ENCODE measurements at places on chromosomes 6 and 20.
A peak's percentile ranks its signal among the peaks of the same experiment; 100 is the strongest.

DNA sequence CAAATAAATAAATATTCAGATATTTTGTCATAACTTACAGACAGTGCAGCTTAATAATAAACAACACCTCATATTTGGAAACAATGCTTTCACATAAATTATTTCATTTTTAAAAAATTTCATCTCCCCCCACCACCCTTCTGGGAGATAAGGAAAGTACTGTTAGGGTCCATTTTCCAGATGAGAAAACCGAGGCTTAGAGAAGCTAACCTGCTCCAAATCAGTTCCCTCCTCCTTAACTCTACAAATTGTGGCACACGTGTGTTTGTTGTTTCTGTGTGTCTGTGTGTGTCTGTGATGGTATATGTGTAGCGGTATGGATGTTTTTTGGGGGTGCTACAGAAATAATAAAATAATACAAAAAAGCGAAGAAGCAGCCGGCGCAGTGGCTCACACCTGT lies 54.2 kb upstream of the NAA20 start:
- DNase-seq: no peak

GRCh38 chr6:22333802-22334201 lies 37.0 kb upstream of the PRL start:
- DNase-seq: no peak

DNA sequence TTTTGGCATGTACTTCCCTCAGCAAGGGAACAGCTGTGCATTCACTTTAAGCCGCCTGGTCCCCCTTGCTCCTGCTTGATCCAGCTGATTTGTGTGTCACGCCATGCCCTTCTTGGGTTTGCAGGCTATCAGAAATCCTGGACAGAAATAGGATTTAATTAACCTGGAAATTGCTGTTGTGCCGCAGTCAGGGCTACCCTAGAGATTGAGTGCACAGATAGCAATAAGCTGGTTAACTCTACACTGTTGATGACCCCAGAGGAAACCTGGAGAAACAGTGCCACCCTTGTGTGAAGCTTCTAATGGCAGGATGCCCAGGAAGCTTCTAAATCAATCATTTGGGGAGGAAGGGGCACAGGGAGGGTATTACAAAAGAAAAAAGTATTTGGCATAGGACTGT lies 199.0 kb downstream of the JARID2 start:
- no peak for DNase-seq

GRCh38 chr6:123629258-123629941 lies 7.3 kb downstream of the TRDN start:
- DNase-seq: no peak

DNA sequence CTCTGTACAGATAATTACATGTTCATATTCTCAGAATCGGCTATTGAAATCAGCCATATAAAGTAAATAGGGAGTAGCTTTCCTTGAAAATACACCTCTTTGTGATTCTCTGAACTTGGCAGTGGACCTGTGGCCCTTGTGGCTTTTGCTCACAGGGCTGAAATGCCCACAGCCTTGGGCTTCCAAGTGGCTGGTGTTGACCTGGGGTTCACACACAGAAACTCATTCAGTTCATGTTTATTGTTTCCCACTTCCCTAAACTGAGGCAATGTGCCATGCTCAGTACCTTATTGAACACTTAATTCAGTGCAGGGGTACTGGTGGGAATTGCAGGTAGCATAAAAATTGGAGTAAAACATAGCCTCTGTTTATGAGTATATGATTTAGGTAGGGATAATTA lies 19.1 kb upstream of the TULP4 start:
- no peak for DNase-seq

GRCh38 chr20:49610691-49611538 lies 43.0 kb upstream of the PTGIS start:
- DNase-seq: peak; percentile 53

DNA sequence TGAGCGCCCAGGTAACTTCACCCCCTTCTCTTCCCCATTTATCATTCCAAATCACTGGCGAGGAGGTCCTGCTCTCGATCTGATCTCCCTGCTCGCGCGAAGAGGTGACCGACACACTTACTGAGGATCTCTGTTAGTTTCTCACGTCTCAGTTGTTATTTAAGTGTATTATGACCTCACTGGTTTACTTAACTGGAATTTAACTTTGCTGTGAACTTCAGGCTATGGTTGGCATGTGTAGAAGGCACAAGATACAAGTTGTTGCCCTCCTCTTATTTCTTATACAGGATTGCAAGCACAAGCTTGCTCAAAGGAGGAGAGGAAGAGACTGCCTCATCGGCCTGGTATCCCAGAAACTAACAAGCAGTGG lies 1.2 kb downstream of the RNF217 start:
- DNase-seq: no peak

DNA sequence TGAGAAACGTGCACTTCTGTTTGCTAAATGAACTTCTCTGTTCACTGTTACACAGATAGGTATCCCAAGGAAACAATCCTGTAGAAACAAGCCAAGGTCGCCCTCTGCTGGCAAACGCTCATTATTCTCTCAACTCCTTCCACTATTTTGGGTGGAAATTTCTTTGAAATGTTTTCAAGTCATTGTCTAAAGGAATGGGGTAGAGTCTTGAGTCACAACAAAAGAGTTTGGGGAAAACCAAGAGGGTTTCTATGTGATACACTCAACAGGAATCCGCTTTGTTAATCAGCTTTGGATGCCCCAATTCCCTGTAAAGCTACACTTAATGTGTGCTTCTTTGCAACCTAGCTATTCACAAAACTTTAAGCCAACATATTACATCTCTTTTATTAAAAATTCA lies 4.6 kb upstream of the RAE1 start:
- peak; percentile 79 for DNase-seq

DNA sequence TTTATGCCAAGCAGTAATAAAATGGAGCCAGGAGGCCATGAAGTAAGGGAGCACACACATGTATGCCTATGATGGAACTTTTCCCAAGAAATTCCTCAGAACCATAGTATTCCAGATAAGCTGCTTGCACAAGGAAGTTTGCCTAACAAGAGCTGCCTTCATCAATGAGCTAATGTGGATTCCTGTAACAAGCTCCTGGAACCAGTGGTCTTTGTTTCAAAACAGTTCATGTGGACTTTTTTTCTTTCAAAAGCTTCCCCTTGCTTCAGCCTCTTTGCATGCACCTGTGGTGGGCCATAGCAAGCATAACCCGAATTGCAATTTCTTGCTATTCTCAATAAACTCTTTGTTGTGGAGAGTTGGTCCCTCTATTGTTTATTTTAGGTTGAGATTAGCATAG lies 359.6 kb downstream of the UTRN start:
- no peak for DNase-seq

GRCh38 chr20:38833154-38833856 lies 27.8 kb downstream of the PPP1R16B start:
- no peak for DNase-seq

DNA sequence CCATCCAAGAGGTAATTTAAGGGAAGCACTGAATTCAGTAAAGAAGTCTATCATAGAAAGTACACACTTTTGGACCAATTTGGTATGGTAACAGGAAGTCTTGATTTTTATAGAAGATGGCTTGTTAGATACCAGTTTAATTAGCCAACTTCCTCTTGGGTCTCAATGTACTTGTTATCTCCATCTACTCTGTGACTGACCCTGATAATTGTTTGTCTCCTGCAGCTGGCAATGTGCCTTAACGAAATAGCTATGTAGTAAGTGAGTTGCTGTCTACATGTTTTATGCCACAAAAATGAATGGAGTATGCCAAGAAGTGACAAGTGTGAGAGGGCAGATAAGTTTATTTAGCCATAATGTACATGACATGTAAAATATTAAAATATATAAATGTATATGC lies 410.5 kb upstream of the MAN1A1 start:
- no peak for DNase-seq

- no peak for DNase-seq
Observed at GRCh38 chr20:31704225-31705119, 18.2 kb downstream of the BCL2L1 start.

DNA sequence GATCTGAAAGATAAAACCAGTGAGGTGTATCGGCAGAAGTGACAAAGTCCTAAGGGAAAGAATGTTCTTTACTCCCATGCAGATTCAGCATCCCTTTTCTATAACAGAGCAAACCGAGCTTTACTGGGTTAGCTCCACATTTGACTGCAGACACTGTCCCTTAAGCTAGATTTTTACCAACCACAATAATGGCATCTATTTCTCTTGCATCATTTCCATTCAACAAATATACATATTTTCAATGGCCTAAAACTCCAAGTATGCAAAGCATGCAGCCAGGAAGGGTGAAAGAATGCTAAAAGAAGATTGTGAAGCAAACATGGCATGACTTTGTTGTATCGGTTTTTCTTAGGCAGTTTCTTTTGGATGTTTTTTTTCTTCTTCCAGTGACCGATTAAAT lies 255.4 kb downstream of the OGFRL1 start:
- DNase-seq: no peak

DNA sequence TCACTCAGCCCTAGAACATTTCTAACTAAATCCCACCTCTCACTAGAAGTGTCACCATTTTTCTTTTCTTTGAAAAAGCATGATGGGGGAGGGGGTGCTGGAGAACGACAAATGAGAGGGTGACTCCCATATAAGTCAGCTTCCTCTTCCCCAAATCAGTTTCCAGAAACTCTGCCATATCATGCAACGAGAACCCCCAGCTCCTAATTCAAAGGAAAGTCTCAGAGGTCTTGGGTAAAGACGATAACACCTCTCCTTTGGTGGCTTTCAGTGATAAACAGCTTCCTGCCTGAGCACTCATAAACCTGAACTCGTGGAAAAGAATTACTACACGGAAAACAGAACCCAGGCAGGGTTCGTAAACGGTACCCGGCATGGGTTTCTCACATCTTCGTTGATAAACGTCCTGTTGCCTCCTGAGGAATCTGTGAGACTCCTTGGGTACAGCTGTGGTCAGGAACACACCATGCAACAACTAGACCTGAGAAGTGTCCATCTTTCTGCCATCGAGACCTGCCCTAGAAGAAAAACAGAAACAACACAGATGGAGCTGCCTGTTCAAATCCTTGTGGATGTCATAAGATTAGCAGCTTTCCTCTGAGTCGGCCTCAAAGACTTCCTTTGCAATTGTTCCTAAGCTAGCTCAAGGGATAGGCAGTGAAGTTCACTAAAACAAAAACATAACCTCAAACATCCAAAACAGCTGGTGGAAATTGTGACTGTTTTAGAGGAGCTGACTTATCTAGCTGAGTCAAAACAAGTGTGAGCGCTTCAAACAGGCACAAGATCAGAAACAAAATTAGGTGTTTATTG lies 185.8 kb upstream of the PRDM1 start:
- DNase-seq: no peak

DNA sequence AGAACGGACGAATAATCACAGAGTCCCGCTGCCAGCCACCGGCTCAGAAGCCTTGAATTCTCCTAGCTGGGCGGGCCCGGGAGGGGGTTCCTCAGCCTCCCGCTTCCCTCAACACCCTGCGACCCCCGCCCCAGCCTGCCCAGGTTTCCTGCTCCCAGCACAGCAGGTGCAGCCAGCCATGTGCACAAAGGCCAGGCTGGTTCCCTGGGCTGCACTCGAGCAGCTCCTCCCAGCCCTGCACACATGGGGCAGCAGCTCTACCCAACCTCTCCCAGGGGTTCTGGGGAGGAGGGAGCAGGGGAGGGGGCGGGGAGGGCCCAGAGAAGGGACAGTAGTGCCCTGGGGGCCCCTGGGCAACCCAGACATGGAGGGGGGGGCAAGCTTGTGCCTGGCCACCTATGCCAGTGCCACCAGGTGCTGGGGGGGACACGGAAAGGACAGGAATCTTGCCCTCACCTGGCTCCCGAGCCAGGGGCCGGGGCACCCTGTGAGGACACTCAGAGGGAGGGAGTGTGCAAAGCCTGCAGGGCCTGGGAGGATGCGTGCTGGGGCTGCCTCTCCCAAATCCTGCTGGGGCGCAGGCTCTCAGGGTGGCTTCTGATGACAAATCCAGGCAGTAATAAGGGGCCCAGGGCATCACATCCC lies 1.2 kb upstream of the NTSR1 start:
- no peak for DNase-seq

DNA sequence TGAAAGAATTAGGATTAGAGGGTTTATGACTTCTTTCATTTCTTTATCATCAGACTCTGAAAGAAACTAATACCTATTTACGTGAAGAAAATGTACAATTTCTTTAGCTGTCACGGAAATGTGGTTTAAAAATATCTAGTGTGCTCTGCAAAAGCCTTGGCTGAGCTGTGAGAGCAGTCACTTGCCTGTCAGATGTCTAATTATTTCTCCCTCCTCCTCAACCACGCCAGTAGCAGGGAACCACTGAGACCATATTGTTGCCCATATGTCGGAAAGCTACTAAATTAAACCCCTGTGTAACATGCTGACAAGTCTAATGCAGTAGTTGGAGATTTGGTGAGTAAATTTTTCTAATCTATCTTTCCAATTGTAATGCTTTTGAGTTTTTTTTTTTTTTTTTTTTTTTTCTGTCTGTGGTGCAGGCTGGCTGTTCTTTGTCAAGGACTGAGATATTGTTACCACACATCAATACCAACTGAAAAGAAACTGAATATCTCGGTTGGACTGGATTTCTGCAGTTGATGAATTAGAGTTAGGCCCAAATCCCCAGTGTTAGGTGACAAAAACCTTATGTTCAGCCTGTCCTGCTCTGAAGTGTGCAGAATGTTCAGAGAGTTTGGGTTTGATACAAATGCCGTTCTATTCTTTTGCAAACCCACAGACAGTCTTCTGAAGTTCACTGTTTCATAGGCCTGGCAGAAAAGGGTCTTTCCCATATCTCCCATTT lies 302.9 kb upstream of the SYNCRIP start:
- DNase-seq: no peak

GRCh38 chr6:104713982-104714381 lies 145.7 kb downstream of the HACE1 start:
- no peak for DNase-seq

DNA sequence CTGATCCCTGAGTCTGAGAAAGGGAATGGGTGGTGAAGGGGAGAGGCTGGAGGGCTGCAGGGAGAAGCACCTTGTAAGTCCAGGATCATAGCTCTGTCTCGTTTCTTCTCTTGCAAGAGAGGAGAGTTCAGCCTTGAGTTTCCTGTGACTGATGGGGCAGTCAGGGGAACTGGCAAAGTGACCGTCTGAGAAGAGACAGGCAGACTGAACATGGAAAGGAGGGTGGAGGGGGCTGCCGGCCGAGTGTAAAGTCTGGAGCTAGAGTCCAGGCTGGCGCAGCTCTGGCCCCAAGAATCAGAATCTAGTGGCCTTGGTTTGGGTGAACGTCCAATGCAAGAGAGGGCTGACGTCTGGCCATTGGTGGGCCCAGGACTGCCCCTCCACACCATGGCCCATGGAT lies 72.5 kb downstream of the TCP11 start:
- DNase-seq: no peak

DNA sequence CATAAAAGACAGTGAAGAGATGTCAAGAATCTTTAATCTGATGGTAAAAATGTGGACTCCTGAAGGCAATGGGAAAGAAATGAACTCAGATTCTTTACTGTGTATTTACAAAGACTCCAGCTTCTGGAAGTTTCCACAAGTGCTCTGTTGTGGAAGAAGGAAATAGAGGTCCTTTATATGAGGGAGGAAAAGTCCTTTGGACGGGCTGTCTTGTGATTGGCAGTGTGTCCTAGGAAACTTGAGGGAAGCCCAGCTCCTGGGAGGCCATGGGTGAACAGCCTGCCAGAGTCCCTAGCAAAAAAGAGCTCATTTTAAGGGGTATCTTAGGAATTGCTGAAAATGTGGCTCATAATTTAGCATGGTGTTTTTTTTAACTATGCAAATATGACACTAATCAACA lies 92.0 kb downstream of the RNASET2 start:
- DNase-seq: no peak

GRCh38 chr6:163427498-163428254 lies 13.2 kb downstream of the QKI start:
- no peak for DNase-seq
